ENCODE measurements at places on chromosomes 12 and 14. TPM values are rescaled to one million over a fixed set of nuclear protein-coding genes. Genes with fewer than 3 reads are reported as not detected.

Gene AKAP6
- 126 TPM for total RNA-seq

Gene AQP2
- total RNA-seq: not detected

Gene APOLD1
- 36.1 TPM for total RNA-seq

Gene DAO
- total RNA-seq: 0.40 TPM

Gene SPRYD3
- total RNA-seq: 34.1 TPM

Gene CDC42BPB
- 69.0 TPM for total RNA-seq

Gene RCOR1
- total RNA-seq: 15.4 TPM

DNA sequence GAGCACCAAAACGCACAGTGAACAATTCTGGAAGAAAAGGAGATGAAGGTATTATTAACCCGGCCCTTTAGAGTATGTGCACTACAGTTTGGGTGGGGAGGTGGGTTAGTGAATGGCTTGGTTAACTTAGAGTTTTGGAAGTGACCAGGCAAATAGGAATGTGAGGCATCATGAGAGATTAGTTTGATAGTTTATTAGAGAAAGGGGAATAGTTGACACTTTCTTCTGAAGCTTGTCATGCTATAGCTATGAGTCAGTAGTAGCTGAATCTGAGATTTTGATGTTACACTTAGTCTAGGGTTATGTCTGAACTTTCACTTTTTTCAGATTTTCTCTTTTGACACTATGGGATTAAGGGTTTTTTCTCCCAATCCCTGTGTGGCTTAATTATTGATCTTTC, 567.2 kb downstream of the SNAPC1 start:
- DNase-seq: no peak
- no peaks in the 10 kb centered on the region for H3K27me3 ChIP-seq
- no peaks in the 10 kb centered on the region for H3K4me1 ChIP-seq
- H3K27ac ChIP-seq: no peak overlapping the region
- no peak overlapping the region for H3K4me3 ChIP-seq

- H3K4me3 ChIP-seq: no peak overlapping the region
- H3K36me3 ChIP-seq: no peaks in the 10 kb centered on the region
- H3K4me1 ChIP-seq: no peaks in the 10 kb centered on the region
- peaks cover 2% of the 10 kb centered on the region for H3K27me3 ChIP-seq
- no peak for DNase-seq
Observed at GRCh38 chr14:105126126-105126980, 42.2 kb downstream of the JAG2 start.

DNA sequence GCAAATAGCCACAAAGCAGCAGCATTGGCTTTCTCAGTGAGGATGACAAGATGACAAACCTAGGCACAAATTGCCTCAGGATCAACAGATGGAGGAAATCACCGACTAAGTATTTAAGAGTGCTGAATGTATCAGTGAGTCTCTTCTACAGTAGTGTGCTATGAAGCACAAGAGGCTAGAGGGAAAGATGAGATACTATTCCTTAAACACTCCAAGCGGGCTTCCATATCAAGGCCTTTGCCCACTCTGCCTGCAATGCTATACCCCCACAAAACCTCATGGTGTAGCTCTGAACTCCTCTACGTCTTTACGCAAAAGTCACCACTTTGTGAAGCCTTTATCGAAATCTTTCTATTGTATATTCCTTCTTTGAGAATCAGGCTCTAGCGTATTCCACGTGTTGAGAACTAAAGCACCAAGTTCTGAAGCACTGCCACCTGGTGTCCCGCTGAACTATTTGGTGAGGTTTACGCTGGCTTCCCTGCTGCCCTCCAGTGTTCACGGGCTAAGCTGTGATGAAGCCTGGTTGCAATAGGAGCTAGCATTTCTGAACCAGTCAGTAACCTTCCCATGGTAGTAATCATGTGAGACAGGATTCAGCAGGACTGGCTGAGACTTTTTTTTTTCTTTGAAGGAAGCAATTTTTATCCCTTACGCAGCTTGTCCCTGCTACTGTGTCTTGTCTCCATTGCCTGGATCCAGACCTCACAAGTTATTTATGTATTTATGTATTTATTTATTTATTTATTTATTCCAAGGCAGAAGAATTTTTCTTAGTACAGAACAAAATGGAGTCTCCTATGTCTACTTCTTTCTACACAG, 426.5 kb upstream of the OR4E1 start:
- no peaks in the 10 kb centered on the region for H3K36me3 ChIP-seq
- peak; percentile 38 for DNase-seq
- H3K27me3 ChIP-seq: no peaks in the 10 kb centered on the region
- no peaks in the 10 kb centered on the region for H3K4me1 ChIP-seq
- no peak overlapping the region for H3K4me3 ChIP-seq
- H3K27ac ChIP-seq: no peak overlapping the region

- no peak overlapping the region for H3K4me3 ChIP-seq
- DNase-seq: no peak
- H3K4me1 ChIP-seq: no peaks in the 10 kb centered on the region
- no peak overlapping the region for H3K27ac ChIP-seq
- no peaks in the 10 kb centered on the region for H3K36me3 ChIP-seq
Observed at GRCh38 chr12:7712841-7713442, 1.7 kb downstream of the DPPA3 start.

DNA sequence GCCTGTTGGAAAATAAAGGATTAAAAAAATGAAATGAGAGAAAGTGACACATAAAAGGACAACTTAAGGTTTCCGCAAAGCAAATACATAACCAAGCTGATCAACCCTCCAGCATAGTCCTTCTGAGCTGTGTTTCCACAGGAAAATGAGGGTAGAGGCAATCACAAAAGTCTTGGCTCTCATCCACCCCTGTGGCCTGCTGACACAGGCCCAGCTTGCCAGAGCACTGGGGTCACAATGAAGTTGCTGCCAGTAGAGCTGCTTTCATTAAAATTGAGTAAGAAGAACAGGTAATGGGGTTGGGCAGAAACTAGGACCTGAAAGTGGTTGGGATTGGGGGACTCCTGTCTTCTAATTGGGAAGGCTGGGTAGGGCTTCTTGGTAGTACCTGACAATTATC, 65.9 kb downstream of the RERG start:
- H3K4me3 ChIP-seq: no peak overlapping the region
- no peaks in the 10 kb centered on the region for H3K27me3 ChIP-seq
- no peaks in the 10 kb centered on the region for H3K4me1 ChIP-seq
- no peaks in the 10 kb centered on the region for H3K36me3 ChIP-seq
- no peak for DNase-seq

DNA sequence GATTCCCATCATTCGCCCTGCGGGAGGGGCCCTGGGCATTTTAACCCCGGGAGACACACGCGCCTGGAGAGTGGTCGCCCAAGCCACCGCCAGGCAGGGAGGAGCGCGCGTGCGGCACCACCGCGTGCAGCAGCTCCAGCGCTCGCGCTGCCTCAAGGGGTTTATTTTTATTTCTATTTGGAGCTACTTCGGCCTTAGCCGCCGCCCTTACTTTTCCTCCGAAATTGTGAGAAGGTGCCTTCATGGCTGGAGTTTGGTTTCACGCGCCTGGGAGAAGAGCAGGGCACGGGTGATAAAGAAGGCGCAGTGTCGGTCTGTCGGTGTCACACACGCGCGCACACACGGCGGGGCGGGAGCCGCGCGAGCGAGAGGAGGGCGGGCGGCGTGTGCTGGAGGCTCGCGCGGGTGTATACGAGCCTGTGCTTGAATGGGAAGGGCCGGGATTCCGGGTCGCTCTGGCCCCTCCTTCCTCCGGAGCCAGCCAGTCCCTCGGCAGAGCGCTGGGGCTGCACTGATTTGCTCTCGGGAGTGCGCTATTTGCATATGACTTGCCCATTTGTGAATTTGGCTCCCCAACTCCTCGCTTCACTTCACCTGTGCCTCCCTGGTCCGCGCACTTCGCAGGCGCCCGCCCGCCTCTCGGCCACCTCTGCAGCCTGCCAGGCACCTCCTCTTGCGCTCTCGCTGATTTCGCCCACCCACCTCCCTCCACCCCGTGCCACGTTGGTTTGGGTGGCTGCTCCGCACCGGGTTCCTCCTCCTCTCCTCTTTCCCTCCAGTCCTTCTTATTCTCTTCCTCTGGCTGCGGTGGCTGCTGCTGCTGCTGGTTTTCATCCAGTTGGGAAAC, 932.3 kb downstream of the DIO2 start:
- DNase-seq: no peak
- H3K4me1 ChIP-seq: peaks cover 24% of the 10 kb centered on the region
- no peaks in the 10 kb centered on the region for H3K36me3 ChIP-seq

DNA sequence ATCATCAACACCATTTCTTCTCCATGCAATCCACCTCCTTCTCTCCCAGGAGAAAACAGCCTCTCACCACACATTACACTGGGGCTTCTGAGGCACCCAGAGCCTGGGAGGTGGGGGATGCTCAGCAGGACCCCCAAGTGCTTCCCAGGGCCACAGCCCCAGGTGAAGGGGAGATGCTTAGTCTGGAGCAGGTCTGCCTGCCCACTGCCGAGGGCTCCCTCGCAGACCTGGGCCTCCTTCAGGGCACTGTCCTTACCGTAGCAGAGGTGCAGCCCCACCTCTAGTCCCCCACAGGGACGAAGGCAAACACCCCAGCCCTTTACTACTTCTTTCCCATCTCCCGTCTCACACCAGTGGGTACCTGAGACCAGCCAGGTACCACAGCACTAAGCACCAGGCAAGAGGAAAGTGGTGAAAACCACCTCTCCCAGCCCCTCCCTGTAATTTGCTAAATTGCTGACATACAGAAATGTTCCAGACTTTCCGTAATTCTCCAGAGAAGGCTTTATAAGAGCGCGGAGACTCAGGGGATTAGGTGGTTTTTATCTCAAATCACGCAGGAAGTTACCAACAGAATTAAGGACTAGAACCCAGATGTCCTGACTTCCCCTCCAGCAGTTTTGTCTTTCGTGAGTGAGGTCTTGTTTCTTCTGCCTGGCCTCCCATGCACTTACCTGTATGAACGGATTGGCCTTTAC, 59.0 kb downstream of the PLEKHG3 start:
- peak overlapping the region; percentile 25 for H3K27ac ChIP-seq
- no peak overlapping the region for H3K4me3 ChIP-seq
- peaks cover 61% of the 10 kb centered on the region for H3K4me1 ChIP-seq
